ENCODE measurements at places on chromosomes 11 and 22.

- no peak for DNase-seq
Measured at GRCh38 chr22:35443790-35444684, 44.1 kb downstream of the MCM5 start.

GRCh38 chr11:60866911-60867870, at the start of gene ZP1:
Gene ZP1 (plus strand): TSS chr11:60867542. CDS start chr11:60867562, 20 bp downstream.
- DNase-seq = no peak

DNA sequence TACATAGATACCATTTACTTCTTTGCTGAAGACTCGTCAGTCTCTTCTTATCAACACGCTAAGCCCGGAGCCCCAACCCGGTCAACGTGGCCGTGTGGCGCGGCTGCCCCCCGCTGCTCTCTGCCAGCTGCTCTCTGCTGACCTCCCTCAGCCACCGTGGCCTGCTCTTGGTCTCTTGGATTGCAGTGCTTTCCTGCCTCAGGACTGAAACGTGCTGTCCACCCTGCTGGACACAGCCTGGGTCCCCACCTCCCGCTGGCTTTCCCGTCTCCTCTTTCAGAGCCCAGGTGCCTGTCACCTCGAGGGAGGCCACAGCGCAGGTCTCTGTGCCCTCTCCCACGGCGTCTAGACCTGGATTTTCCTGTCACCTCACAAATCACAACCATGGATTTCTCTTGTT, 388.1 kb upstream of the B3GAT1 start:
- DNase-seq = no peak

GRCh38 chr11:117914991-117915618, 14.1 kb downstream of the TMPRSS13 start:
- DNase-seq = no peak

DNA sequence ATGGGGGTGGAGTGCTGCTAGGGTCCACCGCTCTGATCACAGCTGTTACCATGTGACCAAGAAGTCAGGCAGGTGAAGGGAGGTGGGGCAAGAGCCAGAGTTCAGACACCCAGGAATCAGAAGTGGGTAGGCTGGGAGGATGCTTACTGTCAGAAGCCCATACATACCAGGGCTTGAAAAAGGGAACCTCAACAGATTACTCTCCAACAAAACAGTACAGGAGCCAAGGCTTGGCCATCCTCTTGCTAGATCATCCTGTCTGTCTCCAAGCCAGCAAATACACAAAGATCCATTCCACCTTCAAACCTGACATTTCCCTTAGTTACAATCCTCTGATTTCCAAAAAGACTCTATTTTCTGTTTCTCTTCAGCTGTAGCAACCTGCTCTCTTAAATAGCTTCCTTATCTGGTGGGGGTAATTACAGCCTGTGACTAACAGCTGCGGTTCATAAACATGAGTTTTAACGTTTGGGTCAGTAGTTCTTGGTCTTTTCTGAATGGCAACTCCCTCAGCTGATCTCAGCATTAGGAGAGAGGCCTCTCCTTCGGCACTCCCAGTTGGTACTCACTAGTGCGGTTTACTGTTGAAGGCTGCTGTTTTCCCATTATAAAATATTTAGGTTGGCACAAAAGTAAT, 31.1 kb upstream of the WT1 start:
- no peak for DNase-seq

GRCh38 chr11:62145261-62145871, 21.6 kb downstream of the INCENP start:
- DNase-seq = peak; percentile 10

GRCh38 chr11:109371444-109372176, 50.4 kb upstream of the C11orf87 start:
- peak; percentile 20 for DNase-seq

- no peak for DNase-seq
Measured at GRCh38 chr11:18720091-18720807, 5.7 kb downstream of the IGSF22 start.

DNA sequence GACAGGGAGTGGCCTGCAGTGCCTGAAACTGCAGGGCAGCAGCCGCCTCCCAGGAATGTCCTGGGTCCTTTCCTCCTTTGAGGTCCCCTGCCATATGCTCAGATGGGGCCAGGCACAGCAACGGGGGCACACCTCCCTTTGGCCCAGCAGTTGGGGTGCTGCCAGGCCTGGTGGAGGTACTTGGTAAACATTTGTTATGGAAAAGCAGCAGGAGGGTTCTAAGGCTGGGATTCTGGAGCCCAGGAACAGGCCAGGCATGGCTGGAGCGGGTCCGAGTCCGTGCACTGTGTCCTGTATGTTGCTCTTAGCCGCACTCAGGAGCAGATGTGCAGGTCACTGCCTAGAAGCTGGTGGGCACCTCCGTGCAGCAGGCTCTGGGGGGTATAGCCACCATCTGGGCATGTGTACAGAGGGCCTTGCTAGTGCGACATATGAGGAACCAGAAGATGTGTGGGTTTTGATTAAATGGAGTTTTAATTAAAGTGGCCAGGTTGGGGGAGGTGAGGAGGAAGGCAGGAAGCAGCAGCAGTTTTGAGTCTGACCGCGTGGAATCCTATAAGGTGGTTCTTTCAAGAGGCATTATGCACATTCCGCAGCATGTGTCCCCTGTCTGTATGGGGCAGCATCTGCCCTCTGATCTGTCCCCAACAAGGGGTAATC, 1.5 kb downstream of the ADORA2A start:
- DNase-seq = peak; percentile 59

DNA sequence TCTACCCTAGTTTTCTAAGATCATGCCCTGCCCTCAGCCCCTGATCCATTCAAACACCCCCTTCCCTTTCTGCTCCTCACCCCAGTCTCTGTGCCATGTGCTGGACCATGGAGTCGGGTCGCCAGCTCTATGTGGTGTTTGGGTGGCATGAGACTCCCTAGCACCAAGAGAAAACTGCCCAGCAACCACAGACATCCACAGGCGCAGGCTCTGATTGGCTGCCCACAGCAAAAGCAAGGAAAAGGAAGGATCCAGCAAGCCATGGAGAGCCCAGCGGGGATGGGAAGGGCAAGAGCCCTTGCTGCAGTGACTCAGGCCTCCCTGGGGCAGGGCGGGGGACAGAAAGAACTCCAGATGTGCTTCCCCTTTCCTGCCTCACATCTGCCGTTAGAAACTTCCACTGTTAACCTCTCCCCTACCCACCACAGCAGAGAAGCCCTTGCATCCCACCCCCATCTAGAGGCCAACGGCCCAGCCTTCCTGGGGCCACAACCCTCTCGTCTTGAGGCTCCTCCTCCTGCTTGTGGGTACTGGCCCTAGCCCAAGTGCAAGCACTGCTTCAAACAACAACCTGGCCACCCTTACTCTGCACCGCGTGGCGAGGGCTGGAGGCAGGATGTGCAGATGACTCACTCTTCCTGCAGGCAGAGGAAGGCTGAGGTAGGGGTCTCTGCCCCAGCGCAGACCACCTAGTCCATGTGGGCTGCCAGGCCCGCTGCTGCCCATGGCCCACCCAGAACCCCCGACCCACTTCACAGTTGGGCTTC, 9.7 kb upstream of the AHNAK start:
- peak; percentile 90 for DNase-seq

DNA sequence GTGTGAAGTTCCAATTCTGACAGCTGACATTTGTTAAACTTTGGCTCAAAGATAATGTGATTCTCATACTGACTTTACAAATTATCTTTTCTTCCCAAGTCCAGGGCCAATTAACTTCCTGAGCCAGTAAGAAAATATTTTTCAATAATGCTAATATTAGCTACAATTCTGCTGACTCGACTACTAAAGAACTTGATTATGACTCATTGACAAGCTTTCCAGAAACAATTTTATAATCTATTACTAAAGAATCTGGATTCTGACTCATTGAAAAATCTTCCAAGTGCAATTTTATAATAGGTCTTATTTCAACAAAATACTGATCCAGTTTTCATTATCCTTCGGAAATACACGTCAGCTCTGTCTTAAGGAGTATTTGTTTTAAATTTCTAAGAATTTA, 12.9 kb upstream of the XKR3 start:
- DNase-seq = no peak

DNA sequence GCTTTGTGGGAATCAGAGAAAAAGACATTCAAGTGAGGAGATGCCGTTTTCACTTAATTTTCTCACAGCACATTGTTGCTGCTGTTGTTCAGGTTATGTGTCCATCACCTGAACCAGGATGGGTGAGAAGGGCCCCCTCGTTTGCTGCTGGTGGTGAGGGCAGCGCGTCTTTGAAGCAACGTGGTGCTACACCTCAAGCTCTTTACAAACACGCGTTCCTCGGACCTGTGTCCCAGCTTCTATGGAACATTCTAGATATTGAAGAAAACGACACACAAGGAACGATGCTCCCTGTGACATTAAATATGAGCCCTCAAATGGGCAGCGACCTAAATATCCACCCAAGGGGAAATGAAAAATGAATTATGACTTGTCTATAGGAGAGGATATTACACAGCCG, 418.6 kb downstream of the MN1 start:
- no peak for DNase-seq

GRCh38 chr22:44301039-44301438, 11.7 kb downstream of the SHISAL1 start:
- no peak for DNase-seq

GRCh38 chr22:48736593-48737460, 1090.8 kb downstream of the BRD1 start:
- DNase-seq = no peak

GRCh38 chr22:24518771-24519485, 23.8 kb downstream of the UPB1 start:
- no peak for DNase-seq

GRCh38 chr22:42399315-42400271, 32.6 kb downstream of the NFAM1 start:
- DNase-seq = peak; percentile 81

- DNase-seq = no peak
Measured at GRCh38 chr22:45550416-45550815, 47.7 kb downstream of the FBLN1 start.

GRCh38 chr11:15758857-15759465, 597.4 kb downstream of the SOX6 start:
- no peak for DNase-seq

GRCh38 chr11:132803436-132803835, 728.9 kb downstream of the OPCML start:
- DNase-seq = no peak

DNA sequence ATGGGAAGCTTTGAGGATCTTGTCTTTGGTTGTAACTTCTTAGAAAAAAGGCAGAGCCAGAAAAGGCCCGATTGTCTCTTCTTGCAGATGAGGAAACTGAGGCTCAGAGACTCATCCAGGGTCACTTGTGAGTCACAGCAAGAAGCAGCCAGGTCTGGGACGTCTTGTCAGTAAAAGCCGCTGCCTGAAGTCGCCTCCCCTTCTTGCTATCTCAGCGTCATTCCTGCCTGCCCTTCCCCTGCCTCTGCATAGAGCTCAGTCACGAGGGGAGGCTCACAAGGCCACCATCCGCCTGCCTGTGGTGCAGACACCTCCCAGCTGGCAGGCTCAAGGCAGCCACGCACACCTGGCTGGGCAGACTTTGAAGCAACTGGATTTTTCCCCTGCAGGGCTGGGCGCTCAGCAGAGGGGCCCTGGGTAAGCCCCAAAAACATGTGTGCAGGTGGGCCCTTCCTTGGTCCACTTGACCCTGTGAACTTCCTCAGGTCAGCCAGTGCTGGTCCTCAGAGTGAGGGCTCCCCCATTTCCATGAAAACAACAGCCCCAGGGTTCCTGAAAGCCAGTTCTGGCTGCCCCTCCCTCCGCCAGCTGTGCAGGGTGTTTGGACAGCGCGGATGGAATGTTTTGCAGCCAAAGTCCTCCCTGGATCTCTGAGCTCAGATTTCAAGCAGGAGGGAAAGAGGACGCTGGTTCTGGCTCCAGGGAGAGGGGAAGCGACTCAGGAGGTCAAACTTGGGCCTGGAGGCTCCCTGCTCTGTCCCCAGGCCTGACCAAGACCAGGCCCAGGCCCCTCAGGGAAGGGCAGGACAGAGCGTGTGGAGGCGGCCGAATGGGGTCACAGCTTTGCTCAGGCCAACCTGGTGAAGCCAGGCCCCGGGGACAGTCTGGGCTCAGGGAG, 6.0 kb upstream of the RAB3IL1 start:
- DNase-seq = peak; percentile 61

GRCh38 chr11:6926208-6927029, at the start of gene ZNF215:
Gene ZNF215 (plus strand): TSS chr11:6926426. CDS start chr11:6932273, 5,847 bp downstream.
- DNase-seq = peak; percentile 17

DNA sequence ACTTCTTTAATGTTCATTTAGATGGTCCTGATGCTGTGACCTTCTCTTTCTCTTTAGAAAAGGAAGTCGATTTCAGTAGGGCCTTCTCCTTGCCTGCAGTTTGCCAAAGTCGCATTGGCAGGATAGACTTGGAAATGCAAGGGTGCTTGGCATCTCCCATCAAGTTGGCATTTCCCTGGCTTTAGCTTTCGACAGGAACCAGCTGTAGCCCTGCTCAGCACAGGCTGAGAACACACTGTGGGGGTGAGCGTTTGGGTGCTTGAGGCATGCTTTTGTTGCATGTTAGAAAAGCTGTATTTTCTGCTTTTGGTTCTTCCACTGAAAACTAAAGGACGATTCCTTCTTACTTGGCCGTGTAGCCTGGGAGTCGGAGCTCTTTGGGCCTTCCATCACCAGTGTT, 37.7 kb downstream of the LDLRAD3 start:
- DNase-seq = no peak

DNA sequence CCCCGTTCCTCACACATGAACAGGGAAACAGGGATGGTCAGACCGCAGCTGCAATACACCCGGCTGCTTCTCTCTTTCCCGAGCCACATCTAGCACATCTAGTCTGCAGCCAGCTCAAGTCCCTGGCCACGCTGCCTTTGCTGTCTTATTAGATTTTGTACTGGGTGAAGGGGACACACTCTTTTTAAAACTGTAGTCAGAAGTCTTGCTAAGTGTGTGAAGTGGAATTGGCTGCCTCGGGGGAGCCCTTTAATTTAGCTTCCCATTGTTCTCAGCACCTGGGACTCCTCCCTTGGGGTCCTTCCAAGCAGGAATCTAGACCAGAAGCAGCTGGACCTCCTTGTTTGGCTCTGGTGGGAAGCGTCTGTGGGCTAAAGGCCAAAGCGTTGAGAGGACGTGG, 420.0 kb downstream of the CTTN start:
- no peak for DNase-seq

Measured in SK-N-SH (cell line).